ENCODE measurements at places on chromosomes 1 and 21.

DNA sequence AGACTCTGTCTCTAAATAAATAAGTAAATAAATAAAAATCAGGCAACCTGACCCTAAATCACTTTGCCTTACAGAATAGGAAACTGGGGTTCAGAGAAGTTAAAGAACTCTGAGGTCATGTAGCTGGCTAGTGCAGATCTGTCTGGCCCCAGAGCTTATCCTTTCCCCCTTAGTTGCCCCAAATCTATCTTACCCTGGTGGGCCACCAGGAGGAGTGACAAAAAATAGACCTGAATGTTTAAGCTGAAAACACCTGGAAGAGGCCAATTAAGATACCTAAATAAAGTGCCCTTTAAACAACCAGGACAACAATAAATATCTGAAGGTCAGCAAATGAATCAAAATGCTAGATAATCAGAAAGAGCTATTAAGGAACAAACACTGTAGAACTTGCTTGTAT is 59.7 kb downstream of the TEX35 start:
- no peak for DNase-seq

DNA sequence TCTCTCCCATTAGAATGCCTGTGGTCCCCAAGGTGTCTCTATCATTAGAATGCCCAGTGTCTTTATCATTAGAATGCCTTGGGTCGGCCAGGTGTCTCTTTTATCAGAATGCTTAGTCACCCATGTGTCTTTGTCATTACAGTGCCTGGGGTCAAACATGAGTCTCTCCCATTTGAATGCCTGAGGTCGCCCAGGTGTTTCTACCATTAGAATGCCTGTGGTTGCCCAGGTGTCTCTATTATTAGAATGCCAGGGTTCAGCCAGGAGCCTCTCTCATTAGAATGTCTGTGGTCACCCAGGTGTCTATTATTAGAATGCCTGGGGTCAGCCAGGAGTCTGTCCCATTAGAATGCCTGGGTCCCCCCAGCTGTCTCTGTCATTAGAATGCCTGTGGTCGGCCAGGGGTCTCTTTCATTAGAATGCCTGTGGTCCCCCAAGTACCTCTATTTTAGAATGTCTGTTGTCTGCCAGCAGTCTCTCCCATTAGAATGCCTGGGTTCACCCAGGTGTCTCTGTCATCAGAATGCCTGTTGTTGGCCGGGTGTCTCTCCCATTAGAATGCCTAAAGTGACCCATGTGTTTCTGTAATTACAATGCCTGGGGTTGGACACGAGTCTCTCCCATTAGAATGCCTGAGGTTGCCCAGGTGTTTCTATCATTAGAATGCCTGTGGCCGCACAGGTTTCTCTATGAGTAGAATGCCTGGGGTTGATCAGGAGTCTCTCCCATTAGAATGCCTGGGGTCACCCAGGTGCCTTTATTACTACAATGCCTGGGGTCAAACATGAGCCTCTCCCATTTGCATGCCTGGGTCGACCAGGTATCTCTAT is 57.1 kb downstream of the RNF187 start:
- no peak for DNase-seq

DNA sequence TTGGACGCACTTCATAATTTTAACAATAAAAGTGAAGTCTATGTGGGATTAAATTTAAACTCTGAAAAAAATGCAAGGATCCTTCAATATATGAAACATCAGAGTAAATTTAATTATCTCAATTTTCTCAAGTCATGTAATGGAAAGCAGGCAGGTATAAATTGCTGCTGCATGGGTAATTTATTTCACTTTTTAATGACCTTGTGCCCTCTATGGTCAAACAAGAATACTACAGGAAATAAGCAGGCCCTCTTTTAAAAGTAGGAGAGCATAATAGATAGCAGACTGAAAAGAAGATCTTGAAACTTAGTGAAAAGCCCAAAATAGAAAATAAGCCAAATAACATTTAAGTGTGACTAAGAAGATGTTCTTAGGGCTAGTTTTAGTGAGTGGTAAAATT is 22.9 kb downstream of the BCAS2 start:
- no peak for DNase-seq

DNA sequence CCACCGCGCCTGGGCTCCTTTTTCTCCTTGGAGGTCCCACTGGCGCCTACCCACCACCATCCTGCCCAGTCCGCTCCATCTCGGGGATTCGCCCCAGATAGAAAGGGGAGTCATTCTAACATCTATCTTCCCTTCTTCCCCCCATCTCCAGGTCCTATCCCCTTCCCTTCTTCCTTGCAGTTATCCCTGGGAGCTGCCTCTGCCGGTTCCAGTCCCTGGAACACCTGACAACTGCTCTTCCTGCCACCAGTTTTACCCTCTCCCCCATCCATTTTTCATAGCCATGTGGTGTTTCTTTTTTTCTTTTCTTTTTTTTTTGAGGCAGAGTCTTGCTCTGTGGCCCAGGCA is 12.0 kb upstream of the COL16A1 start:
- DNase-seq = no peak

DNA sequence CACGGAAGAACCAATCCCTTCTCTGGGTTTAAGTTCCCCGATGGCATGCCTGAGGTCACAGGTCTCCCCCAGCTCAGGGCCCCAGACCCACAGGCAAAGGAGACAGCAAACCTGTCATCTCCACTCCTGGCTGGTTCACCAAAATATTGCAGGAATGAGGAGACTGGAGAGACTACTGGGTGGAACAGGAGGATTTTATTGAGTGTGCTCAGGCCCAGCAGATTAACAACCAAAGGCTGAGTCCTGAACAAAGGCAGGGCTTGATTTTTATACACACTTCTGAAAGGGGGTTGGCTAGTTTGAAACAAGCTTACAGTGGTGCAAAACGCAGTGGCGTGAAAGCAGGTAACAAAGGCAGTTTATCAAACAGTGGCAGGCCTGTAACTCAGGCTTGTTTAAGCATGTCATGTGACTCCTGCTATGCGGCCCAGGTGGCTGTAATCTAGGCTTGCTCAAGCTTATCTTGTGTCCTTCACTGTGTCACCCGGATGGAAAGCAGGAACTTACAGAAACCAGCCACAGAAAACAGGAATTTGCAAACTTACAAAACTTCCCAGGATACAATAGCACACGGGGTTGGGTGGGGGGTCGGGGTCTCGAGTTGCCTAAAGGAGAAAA is 27.4 kb upstream of the KCNJ15 start:
- DNase-seq = no peak

DNA sequence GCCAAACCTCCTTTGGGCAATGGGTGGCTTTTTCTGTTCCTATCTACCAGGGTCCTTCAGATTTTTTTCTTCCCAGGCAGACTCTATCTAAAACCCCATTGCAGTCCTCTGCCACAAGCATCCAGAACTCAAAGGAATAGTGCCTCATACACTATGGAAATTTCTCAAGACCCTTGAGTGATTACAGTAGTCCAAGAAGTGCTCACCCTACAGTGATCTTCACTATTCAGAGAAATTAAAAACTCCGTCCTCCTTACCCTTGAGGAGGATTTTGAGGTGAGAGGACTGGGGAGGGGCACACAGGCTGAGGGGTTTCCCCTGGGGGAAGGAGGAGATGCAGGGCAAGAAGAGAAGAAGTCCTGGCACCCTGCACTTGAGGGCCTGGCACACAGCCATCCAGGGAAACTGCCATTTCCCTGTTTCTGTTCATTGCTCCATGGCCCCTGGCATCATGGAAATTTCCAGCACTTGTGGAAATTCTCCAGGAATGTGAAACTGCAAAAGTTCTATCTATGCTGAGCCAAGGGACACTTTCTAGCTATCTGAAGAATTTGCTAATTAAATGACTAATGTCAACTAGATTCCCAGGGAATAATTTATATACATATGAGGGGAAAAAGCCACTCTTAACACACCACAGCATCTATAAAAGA is 102.5 kb upstream of the ATP1B1 start:
- DNase-seq = no peak

DNA sequence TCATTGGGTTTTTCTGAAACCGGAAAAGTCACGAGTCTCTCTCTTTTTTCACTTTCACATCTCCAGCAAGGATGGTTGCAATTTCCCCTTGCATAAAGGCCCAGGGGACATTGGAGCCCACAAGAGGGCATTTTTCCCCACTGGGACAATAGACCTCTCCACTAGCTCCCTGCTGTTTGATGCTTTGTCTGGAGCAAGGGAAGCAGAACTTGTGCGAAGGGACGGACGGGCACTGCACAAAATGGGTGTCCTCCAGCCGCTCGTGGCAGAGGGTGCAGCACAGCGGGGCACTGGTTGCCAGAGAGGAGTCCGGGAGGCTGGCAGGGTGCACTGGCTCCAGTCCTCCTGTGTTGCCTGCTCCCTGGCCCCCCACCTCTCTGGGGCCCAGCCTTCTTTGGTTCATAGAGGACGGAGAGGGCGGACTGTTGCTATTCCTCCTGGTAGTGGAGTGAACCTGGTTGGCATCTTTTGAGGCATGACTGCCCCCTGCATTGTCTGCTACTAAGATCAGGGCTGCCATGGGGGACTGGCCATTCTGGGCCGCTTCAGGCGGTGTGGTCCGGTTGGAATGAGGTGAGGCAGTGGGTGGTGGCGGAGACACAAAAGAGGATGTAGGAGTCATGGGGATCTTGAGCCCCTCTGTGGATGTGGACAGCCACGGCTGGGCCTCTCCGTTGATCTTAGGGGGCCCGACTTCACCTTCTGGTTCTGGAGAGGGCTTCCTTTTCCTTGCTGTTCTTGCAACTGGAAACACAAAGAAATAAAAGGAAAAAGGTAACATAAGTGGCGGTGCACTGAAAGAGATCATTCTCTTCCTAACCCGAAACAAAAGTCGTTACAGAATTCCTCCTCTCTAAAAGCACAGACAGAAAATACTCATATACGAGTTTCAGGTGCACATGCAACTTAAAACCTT is 2.6 kb downstream of the IRF2BP2 start:
- DNase-seq = no peak

GRCh38 chr1:224761245-224761644 is 145.1 kb downstream of the CNIH3 start:
- no peak for DNase-seq

- no peak for DNase-seq
These were observed 265.9 kb upstream of the VAMP3 start for GRCh38 chr1:7505094-7505770.

- DNase-seq = no peak
These were observed 194.0 kb downstream of the TOMM20 start for GRCh38 chr1:234934611-234935033.

DNA sequence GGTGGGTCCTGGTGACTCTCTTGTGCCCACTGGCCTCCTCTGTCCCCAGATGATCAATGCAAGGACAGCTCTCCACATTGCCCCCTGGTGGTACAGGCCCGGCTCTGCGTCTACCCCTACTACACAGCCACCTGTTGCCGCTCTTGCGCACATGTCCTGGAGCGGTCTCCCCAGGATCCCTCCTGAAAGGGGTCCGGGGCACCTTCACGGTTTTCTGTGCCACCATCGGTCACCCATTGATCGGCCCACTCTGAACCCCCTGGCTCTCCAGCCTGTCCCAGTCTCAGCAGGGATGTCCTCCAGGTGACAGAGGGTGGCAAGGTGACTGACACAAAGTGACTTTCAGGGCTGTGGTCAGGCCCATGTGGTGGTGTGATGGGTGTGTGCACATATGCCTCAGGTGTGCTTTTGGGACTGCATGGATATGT is 10.8 kb downstream of the ADAMTSL4 start:
- DNase-seq = no peak

- DNase-seq = no peak
These were observed 48.9 kb upstream of the PTGFR start for GRCh38 chr1:78441921-78442320.

GRCh38 chr1:112990271-112990670 is 34.3 kb upstream of the SLC16A1 start:
- DNase-seq = no peak

- no peak for DNase-seq
These were observed 634.6 kb downstream of the SMYD3 start for GRCh38 chr1:245872475-245872874.

- no peak for DNase-seq
These were observed 53.3 kb upstream of the ZC3H11B start for GRCh38 chr1:219666242-219666641.

DNA sequence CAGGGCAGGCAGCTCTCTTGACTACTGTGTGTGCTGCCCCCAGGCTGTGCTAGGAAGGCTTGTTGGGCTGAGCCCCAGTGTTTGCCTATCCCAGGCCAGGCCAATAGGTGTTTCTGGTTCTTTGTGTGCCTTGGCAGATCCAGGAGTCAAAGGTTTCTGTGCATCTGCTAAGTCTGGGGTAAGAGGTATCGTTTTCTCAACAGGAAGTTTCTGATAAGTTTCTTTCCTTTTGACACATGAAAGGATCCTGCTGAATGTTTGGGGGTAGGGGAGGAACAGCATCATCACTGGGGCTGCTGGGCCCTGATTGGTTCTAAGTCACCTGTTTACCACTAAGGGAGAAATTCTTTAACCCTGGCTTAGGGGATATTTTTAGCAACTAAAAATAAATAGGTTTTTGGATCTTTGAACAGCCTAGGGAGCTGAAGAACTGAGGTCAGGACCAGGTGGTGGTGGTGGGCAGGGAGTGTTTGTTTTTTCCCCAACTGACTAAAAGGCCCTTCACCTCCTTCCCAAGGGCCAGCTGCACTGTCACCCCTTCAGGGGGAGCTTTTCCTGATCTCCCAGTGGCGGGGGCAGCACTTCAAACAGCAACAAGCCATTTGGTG is 85.1 kb downstream of the KCNN3 start:
- no peak for DNase-seq

DNA sequence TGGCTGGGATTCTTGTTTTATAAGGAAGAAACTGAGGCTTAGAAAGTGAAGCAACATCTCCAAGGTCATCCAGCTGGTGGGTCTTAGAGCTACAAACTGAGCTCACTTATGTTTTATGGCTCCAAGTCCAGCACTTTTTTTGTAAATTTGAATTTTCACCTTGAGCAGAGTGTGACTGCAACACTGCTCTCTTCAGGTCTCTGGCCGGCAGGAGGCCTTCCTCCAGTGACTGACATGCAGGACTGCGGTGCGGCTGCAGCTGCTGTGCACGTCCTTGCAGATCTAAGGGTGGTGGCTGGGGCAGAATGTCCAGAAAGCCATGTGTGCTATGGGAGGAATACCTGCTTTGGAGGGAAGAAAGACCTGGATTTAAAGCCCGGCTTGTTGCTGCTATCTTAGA is 284.2 kb upstream of the POU3F1 start:
- no peak for DNase-seq

DNA sequence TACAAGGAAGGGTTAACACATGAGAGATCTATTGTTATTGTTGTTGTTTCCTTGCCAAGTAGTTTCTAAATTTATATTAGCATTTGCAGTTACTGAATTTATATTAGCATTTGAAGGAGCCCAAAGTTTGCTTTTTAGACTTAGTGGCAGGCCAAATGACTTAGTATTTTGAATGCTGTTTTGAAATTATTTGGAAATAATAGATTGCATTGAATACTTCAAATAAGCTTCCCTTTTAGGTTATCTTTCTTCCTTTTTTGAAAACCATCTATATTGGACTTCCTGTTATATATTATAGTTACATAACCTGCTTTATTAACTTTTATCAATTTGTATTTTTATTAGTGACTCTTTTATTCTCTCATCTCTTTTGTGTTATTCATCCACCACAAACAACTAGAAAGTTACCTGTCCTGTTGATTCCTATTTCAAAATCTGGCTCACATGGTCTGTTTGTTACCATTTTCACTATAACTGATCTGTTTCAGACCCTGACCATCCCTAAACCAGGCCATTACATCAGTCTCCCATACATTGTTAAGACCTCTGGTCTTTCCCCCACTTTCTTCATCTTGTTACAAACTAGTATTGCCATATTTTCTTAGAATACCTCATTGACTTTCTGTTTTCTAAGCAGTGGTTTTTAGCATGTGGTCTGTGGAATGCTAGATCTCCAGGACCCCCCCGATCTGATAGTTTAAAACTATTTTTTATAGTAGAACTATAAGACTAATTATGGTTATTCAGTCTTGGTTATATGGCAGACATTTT is 185.2 kb downstream of the RASAL2 start:
- no peak for DNase-seq
